ENCODE measurements at places on chromosomes 16 and 17. TPM values are rescaled to one million over a fixed set of nuclear protein-coding genes. Genes with fewer than 3 reads are reported as not detected.

TPSAB1 gene
- not detected for polyA plus RNA-seq

PYDC1 gene
- polyA plus RNA-seq: not detected

GLOD4 gene
- polyA plus RNA-seq: 235 TPM

TMEM98 gene
- polyA plus RNA-seq: 65.1 TPM

CD7 gene
- not detected for polyA plus RNA-seq

IGF2BP1 gene
- 13.0 TPM for polyA plus RNA-seq

TEKT5 gene
- not detected for polyA plus RNA-seq

PRR35 gene
- not detected for polyA plus RNA-seq

CASKIN2 gene
- polyA plus RNA-seq: 2.8 TPM

APOBR gene
- polyA plus RNA-seq: 0.06 TPM

WNT9B gene
- polyA plus RNA-seq: not detected

NTN1 gene
- polyA plus RNA-seq: 18.1 TPM

MAPT gene
- 101 TPM for polyA plus RNA-seq

NOG gene
- 2.1 TPM for polyA plus RNA-seq

JPH3 gene
- polyA plus RNA-seq: 22.2 TPM

NDE1 gene
- not detected for polyA plus RNA-seq

MSI2 gene
- polyA plus RNA-seq: 61.4 TPM

KRTAP9-4 gene
- polyA plus RNA-seq: not detected

SPATA22 gene
- not detected for polyA plus RNA-seq

DPEP1 gene
- 0.96 TPM for polyA plus RNA-seq
